Lung microvascular endothelial cell (primary cell): ENCODE measurements at places on chromosomes 13 and 19.

GRCh38 chr19:46349311-46349993 lies 2.6 kb downstream of the PPP5C start:
- DNase-seq: no peak

DNA sequence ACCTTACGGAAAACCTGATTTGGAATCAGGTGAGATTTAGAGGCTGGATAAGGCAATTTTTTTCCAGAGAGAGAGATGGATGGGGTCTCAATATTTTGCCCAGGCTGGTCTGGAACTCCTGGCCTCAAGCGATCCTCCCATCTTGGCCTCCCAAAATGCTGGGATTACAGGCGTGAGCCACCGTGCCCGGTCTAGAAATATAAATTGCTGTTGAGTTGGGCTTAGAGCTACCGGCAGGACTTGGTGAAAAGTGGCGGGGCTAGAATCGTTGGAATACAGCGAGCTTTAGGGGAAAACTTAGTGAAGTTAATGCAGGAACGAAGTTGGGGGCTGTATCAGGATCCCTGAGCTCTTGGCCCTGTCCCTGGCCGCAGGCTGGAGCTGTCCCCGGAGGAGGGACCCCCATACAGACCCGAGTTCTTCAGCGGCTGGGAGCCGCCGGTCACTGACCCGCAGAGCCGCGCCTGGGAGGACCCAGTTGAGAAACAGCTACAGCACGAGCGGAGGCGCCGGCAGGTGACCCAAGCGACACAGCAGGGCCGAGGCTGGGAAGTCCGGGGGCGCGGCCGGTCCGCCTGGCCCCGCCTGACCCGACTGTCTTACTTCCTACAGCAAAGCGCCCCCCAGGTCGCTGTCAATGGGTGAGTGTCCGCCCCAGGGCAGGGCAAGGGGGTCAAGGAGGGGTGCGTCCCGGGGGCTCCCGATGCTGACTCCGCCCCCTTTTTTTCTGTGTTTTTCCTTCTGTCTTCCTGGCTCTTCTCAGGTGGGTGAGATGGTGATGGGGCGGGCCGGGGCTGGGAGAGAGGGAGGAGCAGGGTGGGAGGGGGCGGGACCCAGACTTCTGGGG lies 7.6 kb downstream of the EPS8L1 start:
- DNase-seq: no peak

GRCh38 chr19:56838024-56838908 lies 2.3 kb downstream of the PEG3 start:
- no peak for DNase-seq

DNA sequence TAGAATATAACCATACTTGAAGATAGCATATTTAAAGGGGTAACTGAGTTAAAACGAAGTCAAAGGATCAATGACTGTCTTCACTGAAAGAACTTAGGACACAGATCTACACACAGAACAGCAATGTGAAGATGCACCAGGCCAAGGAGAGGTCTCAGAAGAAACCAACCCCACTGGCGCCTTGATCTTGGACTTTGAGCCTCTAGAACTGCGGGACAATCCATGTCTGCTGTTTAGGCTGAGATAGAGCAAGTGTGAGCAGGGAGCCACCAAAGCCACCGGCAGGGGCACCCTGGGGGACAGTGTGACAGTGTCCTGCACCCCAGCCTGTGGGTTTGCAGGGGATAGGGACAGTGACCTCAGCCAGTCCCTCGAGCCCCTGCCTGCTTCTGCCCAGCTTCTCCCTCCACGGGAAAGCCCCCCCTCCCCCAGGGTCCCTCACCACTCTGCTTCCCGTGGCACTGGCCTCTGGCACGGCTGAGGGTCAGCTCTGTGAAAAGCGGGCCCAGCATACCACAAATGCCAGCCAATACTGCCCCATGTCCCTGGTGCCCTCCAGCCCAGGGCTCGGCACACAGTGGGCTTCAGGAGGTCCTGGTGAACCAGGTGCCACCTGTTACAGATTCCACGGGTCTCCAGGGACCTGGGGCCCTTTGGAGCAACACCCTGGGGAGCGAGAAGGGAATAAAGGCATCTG lies 40.8 kb downstream of the KLF2 start:
- DNase-seq: no peak
